ENCODE measurements at places on chromosomes 4 and X. TPM values are rescaled to one million over a fixed set of nuclear protein-coding genes. Genes with fewer than 3 reads are reported as not detected.

Gene TBL1X
- total RNA-seq, result 52.8 TPM

Gene CXCL1
- total RNA-seq, result not detected

DNA sequence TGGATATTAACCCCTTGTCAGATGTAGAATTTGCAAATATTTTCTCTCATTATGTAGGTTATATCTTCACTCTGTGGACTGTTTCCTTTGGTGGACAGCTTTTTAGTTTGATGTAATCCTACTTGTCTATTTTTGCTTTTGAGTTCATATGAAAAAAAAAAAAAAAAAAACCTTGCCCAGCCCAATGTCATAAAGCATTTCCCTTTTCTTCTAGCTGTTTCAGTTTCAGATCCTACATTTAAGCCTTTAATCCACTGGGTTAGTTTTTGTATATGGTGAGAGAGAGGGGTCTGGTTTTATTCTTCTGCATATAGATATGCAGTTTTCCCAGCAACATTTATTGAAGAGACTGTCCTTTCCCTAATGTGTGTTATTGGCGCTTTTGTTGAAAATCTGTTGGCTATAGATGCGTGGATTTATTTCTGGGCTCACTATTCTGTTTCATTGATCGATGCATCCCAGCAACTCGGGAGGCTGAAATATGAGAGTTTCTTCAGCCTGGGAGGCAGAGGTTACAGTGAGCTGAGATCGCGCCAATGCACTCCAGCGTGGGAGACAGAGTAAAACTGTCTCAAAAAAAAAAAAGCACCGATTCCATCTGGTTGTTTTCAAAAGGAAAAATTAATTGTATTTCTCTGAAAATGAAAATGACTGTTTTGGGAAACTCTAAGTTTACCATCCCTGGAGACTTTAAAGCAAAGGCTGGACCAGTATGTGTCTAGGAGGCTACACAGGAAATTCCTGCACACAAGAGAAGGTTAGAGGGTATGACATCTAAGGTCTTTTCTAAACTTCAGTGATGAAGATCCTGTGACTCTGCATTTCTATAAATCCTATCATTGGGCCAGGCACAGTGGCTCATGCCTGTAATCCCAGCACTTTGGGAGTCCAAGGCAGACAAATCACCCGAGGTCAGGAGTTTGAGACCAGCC, 35.6 kb downstream of the STEEP1 start:
- no peak for DNase-seq

DNA sequence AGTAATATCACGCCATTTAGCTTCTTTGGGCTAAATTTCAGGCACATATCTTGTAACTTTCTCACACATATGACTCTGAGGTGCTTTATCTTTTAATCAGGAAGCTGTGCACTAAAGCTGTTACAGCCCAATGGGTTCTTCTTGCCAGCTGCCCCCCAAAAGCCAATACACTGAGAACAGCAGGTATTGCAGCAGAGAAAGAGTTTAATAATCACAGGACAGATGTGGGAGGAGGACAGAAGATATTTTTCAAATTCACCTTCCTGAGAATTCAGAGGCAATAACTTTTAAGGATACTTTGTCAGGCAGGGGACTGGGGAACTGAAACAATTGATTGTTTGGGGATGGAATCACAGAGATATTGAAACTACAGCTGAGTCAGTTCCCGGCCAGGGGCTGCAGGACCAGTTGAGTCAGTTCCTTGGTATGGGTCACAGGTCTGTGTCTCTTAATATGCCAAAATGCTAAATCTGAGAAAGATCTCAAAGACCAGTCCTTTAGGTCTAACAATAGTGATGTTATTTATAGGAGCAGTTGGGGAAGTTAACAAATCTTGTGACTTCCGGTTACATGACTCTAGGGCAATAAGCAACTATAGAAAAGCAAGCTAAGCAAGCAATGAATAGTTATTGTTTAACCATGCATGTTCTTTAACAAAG, 28.1 kb downstream of the DDIT4L start:
- no peak for DNase-seq

- no peak for DNase-seq
Observed at GRCh38 chr4:37825968-37826294, 555 bp upstream of the PGM2 start.

Data from activated T-cell treated with anti-CD3 and anti-CD28 coated beads, Interleukin-2, amount 50 U/mL, for 72 hours (primary cell).